ENCODE measurements at places on chromosomes 11 and 22. TPM values are rescaled to one million over a fixed set of nuclear protein-coding genes. Genes with fewer than 3 reads are reported as not detected.

The HSPB2 gene
- not detected for total RNA-seq

The NAALAD2 gene
- total RNA-seq: 1.3 TPM

The ENTHD1 gene
- not detected for total RNA-seq

The SYT7 gene
- 15.6 TPM for total RNA-seq

The SERPIND1 gene
- not detected for total RNA-seq

DNA sequence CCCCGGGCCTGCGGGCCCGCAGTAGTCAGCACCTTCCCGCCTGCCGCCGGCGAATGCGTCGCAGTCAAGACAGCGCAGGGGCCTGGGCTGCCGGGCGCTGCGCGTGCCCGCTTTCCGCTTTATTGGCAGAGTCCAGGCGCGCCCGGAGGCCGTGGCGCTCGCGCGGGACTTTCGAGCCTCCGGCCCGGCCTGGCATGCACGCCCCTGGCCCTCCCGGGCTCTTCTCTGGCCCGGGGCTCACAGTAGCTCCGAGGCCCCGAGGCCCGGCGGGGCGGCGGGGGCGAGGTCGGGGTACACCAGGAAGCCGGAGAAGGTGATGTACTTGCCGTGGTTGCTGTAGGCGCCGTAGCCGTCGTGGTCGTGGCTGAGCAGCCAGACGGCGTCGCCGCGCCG lies 3.1 kb downstream of the FAM180B start:
- no peaks in the 10 kb centered on the region for H3K36me3 ChIP-seq
- H3K27me3 ChIP-seq: peaks cover 50% of the 10 kb centered on the region
- peak; percentile 18 for DNase-seq
- H3K4me1 ChIP-seq: peaks cover 20% of the 10 kb centered on the region
- H3K4me3 ChIP-seq: peak overlapping the region; percentile 24

- H3K27me3 ChIP-seq: no peaks in the 10 kb centered on the region
- DNase-seq: peak; percentile 66
- no peak overlapping the region for H3K4me3 ChIP-seq
- no peaks in the 10 kb centered on the region for H3K4me1 ChIP-seq
These were observed 1.7 kb downstream of the NCF4 start for GRCh38 chr22:36862251-36863242.

GRCh38 chr11:17792161-17792560 lies 57.6 kb downstream of the KCNC1 start:
- no peak overlapping the region for H3K27ac ChIP-seq
- H3K27me3 ChIP-seq: no peaks in the 10 kb centered on the region
- H3K4me3 ChIP-seq: no peak overlapping the region
- no peak for DNase-seq
- H3K4me1 ChIP-seq: no peaks in the 10 kb centered on the region

DNA sequence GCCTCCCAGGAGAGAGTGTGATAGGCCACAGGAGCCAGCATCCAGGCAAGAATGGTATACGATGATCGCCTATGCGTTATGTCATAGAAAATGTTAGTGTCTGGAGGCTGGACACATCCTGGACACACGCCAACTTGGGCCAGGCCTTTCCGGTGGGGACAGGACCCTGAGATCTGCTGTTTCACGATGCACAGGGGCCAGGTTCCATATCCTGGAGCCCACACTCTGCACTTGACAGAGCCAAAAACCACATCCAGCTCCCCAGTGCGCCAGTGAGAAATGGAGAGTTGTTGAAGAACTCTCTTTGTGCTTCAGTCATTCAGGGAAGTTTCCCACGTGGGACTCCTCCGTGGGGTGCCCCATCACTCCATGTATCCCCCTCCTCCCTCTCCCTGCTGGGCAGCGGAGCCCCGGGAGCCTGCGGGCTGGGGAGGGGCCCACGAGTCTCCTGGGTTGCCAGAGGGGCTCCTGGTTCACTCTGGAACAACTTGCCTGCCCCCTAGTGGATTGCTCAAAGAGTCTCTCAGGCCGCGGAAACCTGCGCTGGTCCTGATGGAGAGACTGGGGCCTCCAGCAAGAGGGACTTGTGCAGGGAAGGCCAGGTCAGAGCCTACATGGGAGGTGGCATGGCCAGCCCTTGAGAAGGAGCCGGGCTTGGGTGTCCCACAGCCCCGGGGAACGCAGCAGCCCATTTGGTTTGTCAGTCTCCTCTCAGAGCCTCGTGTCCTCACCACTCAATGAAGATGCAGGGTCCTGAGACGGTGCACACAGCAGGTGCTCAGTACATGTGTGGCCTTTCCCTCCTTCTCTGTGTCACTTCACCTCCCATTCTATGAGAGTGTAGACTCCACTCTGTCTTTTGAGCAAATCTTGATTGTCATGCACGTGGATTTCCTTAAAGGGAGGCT lies 10.2 kb upstream of the LRRC32 start:
- no peaks in the 10 kb centered on the region for H3K27me3 ChIP-seq
- H3K36me3 ChIP-seq: no peaks in the 10 kb centered on the region

GRCh38 chr22:21939461-21939913 lies 13.2 kb downstream of the PPM1F start:
- H3K27me3 ChIP-seq: no peaks in the 10 kb centered on the region
- no peak for DNase-seq
